ENCODE measurements at places on chromosomes 5 and 9.

GRCh38 chr5:38237681-38238080 is 20.7 kb upstream of the EGFLAM start:
- DNase-seq, result no peak

GRCh38 chr9:108411632-108412031 is 444.2 kb downstream of the ACTL7B start:
- DNase-seq, result no peak

- no peak for DNase-seq
Measured at GRCh38 chr9:131270171-131271015, 5.9 kb downstream of the FAM78A start.

GRCh38 chr9:108383796-108384195 is 472.0 kb downstream of the ACTL7B start:
- no peak for DNase-seq

GRCh38 chr9:91963711-91964240 is 13.7 kb upstream of the ROR2 start:
- no peak for DNase-seq

- no peak for DNase-seq
Measured at GRCh38 chr5:10199692-10200091, 50.0 kb downstream of the ATPSCKMT start.

DNA sequence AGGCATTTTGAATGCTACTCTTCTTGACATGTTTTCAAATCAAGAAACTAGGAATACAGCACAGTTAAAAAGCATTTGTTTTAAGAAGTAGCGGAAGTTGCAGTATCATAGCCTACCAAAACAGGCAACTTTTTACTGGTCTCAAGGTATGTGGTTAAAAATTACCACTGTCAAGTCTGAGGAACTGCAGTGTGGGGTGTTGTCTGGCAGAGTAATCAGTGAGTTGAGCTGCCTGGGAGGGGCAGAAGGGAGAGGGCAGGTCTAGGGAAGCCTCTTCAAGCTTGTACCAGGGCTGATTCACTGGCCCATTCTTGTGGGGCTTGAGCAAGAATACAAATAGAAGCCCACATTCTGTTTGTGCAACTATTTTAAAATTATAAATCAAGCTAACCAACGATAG is 42.4 kb upstream of the SV2C start:
- no peak for DNase-seq

GRCh38 chr5:137491121-137491520 is 8.0 kb downstream of the SPOCK1 start:
- DNase-seq, result no peak

DNA sequence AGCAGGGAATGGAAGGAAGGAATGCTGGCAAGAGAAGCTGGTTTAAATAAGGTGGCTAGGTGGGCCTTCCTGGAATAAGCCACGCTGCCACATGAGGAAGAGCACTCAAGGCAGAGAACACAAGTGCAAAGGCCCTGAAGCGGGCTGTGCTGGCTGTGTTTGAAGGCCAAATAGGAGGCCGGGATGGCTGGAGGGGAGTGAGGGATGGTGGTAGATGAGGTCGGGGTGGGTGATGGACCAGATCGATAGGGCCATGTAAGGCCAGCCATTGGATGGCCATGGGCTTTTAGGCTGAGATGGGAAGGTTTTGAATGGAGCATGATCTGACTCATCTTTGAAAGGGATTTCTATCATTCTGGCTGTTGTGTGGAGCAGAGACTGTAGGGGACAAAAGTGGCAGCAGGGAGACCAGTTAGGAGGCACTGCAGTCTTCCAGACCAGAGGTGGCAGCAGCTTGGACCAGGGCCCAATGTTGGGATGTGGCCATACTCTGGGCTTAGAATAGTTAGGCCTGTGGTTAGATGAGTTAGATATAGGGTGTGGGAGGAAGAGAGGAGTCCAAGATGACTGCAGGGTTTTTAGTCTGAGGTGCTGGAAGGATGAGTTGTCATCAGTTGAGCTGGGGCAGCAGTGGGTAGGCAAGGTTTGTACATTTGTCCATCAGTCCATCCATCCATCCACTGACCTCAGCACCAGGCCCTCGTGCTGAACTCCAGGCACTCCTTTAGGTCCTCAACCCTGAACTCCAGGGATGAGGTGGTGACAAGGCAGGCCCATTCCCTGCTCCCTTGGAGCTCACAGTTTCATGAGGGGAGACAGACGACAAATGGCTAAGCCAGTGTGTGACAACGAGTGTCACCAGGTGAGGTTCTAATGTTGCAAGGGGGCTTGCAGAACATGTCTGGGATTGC is 30.3 kb downstream of the NDST1 start:
- DNase-seq, result no peak

- no peak for DNase-seq
Measured at GRCh38 chr5:43017428-43017815, 22.7 kb downstream of the ANXA2R start.

GRCh38 chr5:155064580-155064979 is 51.0 kb downstream of the KIF4B start:
- no peak for DNase-seq

DNA sequence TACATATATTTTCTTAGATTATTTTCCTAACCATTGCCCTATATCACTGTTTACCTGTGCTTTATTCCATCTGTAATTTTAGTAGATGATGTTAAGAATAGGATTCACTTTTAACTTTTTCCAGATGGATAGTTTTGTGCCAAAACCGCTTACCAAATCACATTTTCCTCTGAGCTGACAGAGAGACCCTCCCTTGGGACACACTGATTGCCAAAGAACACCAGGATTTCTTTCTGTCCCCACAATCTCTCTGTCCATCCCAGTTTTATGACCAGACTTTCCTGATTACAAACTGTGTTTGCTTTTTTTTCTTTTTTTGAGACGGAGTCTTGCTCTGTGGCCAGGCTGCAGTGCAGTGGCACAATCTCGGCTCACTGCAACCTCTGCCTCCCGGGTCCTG is 81.3 kb upstream of the SPATA31C2 start:
- no peak for DNase-seq
